ENCODE measurements at places on chromosomes 16 and 17. TPM values are rescaled to one million over a fixed set of nuclear protein-coding genes. Genes with fewer than 3 reads are reported as not detected.
A peak's percentile ranks its signal among the peaks of the same experiment; 100 is the strongest.

DNA sequence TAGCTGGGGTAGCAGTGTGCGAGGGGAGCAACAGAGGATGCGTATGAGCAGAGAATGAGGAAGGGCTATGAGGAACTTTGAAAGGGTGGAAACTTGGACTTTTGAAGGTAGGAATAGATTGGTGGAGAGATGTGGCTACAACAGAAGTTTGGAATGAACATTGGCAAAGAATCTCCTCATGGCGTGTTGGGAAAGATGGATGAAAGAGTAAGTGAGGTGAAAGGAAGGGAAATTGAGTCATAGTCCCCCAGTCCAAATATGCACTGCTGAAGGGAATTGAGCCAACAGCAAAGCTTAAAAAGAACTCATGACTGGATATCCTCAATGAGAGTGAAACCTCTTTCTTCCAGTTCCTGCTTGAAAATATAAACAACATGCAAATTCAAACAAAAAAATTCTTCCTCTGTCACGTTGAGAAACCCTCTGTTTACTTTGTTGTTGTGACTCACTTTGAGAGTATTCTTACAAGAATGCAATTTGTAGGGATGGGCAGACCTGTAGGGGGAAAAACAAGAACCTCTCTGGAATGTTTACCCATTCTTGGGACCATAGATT lies 313.2 kb upstream of the KCNJ16 start:
- no peak overlapping the region for H3K27ac ChIP-seq
- no peak overlapping the region for H3K4me3 ChIP-seq
- no peaks in the 10 kb centered on the region for H3K27me3 ChIP-seq
- peak; percentile 17 for DNase-seq
- no peaks in the 10 kb centered on the region for H3K4me1 ChIP-seq
- no peaks in the 10 kb centered on the region for H3K36me3 ChIP-seq

DNA sequence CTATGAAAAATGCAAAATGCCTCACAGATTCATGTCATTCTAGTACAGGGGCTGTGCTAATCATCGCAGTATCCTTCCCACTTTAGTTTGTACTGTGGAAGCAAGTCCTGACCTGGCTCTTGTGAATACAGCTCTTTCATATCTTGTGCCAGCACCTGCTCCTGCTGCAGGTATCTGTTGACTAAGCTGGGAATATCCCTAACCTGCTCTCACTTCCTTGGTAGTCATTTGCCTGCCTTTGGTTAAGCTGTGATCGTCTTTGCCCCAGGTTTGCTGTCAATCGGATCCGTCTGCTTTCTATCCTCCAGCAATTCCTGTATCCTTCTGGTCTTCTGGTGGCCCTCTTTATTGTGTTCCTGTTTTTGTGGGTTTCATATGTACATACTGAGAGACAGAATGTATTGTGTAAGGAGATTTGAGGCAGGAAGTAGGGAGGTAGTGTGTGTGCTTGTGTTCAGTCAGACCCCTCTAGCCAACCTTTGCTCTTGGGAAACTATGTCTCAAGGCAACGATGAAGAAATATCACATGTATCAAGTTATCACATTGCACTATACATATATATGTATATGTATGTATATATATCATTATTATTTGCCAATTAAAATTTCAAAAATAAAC lies 7.7 kb upstream of the GINS3 start:
- H3K4me1 ChIP-seq, result no peaks in the 10 kb centered on the region
- no peaks in the 10 kb centered on the region for H3K36me3 ChIP-seq
- no peak overlapping the region for H3K27ac ChIP-seq
- H3K27me3 ChIP-seq, result peaks cover 1% of the 10 kb centered on the region
- DNase-seq, result no peak

GRCh38 chr16:72066747-72067146 lies 3.7 kb downstream of the HPR start:
- H3K36me3 ChIP-seq, result no peaks in the 10 kb centered on the region
- no peaks in the 10 kb centered on the region for H3K4me1 ChIP-seq
- no peaks in the 10 kb centered on the region for H3K27me3 ChIP-seq
- no peak overlapping the region for H3K27ac ChIP-seq
- H3K4me3 ChIP-seq, result no peak overlapping the region
- peak; percentile 77 for DNase-seq

Gene NAA60
- 42.6 TPM for total RNA-seq

DNA sequence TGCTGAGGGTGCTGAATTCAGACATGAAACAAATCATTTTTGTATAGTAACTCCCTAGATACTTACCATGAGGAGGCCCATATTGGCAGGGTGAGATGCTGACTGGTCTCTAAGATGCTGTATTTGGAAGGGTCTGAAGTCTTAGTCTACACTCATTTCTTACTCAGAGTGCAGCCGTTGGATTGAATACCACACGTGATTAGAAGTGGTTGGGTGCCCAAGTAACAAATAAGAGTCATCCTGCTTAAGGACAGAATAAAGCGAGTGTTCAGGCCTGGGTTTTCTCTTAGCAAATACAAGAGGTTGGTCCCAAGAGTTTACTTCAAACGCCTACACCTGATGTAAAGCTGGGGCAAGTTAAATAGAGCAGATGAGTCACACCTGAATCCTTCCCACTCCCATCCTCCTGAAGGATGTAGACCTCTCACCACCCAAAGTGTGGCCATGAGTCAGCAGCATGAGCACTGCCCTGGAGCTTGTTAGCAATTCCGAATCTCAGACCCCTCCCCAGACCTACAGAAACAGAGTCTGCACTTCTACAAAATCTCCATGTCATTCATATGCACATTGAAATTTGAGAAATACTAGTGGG lies 284.6 kb upstream of the CDH5 start:
- H3K27ac ChIP-seq, result 0 out of 2 replicates have a peak overlapping the region, but pooled peaks have one; percentile 2
- peak; percentile 59 for DNase-seq
- no peaks in the 10 kb centered on the region for H3K27me3 ChIP-seq
- H3K36me3 ChIP-seq, result no peaks in the 10 kb centered on the region
